Esophagus squamous epithelium (tissue), 5 donors: ENCODE measurements at places on chromosomes 16 and 17.

DNA sequence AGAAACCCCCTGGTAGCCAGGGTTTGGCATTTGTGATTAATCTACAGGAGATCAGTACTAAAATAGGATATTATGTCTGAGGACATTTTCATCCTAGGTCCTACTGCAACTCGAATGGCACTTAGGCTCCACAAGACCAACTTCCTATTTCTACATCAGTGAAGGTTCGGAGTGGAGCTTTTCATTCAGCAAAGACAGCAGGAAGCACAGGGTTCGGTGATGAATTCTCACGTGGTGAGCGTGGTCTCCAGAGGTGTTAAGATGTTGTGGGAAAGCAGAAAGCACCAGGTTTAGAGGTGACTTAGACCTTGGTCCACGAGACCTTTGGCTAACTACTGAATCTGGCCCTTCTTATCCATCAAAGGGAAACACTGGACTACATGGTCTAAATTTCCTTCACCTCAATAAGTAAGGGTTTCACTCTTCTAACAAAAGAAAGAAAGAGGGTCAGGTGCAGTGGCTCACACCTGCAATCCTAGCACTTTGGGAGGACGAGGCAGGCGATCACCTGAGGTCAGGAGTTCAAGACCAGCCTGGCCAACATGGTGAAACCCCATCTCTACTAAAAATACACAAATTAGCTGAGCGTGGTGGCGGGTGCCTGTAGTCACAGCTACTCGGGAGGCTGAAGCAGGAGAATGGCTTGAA is 13.9 kb upstream of the HELZ start:
- DNase-seq, result no peak

DNA sequence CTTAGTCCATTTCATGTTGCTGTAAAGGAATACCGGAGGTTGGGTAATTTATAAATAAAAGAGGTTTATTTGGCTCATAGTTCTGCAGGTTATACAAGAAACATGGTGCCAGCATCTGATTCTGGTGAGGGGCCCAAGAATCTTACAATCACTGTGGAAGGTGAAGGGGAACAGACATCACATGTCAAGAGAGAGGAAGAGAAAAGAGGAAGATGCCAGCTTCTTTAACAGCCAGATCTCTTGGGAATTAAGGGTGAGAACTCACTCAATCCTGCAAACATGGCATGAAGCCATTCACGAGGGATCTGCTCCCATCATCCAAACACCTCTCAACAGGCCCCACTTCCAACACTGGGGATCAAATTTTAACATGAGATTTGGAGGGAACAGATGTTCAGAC is 49.5 kb downstream of the BMERB1 start:
- DNase-seq, result no peak

GRCh38 chr17:27524594-27524993 is 68.3 kb downstream of the KSR1 start:
- no peak for DNase-seq

GRCh38 chr17:80667462-80668277 is 123.0 kb downstream of the RPTOR start:
- DNase-seq, result no peak

DNA sequence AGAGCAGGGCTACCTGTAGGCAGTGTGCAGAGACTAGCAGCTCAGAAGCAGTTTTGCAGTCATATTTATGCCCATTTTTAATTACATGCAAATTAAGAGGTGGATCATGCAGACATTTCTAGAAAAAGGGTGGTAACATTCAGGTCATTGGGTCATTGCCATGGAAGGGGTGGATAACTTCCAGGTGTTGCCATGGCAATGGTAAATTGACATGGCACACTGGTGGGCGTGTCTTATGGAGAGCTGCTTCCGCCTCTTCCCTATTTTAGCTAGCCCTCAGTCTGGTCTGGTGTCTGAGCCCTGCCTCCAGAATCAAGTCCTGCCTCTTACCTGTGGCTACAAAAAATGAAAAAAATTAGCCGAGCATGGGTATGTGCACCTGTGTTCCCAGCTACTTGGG is 2.8 kb upstream of the DNAI2 start:
- DNase-seq, result no peak

DNA sequence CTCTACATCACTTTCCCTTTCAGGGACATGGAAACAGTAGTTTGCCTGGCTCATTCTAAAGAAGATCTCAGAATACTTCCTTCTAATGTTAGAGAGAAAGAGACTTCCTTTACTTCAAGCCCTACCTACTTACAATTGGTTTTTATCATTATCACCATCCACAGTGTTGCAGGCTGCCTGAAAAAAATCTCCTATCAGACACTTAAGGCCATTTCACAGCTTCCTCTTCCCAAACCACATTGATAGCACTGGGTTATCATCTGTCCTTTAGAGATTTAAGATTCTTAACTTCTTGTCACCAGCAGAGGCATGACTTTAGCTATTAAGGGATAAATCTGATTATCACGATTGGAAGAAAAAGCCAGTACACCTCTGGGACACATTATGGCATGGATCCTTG is 178.5 kb upstream of the TBX2 start:
- DNase-seq, result no peak

DNA sequence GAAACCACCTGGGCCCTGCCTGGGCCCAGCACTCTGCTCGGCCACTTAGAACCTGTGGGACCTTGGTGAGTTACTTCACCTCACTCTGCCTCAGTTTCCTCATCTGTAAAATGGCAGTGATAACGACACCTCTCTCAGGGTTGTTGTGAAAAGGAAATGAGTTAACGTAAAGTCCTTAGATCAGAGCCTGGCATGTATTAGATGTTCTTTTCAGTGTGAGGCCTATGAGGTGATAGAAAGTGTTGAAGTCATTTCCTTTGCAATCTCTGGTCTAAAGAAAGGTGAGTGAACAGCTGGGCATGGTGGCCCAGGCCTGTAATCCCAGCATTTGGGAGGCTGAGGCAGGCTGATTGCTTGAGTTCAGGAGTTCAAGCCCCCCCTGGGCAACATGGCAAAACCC is 51.7 kb upstream of the LGALS9 start:
- DNase-seq, result no peak

- no peak for DNase-seq
Measured at GRCh38 chr16:29790949-29791844, 646 bp downstream of the KIF22 start.

GRCh38 chr17:80790981-80791742 is 200.5 kb upstream of the CHMP6 start:
- no peak for DNase-seq

DNA sequence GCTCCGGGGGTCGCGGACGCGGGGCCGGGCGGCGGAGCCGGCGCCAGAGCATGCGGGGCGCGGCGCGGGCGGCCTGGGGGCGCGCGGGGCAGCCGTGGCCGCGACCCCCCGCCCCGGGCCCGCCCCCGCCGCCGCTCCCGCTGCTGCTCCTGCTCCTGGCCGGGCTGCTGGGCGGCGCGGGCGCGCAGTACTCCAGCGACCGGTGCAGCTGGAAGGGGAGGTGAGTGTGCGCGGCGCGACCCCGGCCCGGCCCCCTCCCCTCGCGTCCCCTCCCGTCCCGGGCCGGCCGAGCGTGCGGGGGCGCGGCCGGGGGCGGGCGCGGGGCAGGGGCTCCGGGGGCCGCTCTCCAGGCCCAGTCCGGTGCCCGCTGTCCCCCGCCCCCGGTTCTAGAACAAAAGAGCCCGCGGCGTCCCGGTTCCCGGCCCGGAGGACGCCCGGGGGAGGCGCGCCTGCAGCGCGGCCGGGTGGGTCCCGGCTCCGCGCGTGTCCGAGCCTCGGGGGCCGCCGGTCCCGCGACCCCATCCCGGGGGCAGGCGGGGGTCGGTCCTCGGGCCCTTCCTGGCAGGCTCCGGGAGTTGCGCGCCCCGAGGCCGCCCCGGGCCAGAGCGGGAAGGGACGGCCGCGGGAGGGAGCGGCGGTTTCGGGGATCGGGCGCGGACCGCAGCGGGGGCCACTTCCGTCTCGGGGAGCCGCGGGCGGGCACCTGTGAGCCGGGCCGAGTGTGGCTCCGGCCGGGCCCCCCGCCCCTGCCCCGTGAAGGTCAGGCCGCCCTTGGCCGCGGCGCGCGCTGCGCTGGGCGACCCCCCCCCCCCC is 563 bp downstream of the METRNL start:
- DNase-seq, result no peak

GRCh38 chr17:45242029-45242414 is 19.9 kb downstream of the SPATA32 start:
- DNase-seq, result no peak

DNA sequence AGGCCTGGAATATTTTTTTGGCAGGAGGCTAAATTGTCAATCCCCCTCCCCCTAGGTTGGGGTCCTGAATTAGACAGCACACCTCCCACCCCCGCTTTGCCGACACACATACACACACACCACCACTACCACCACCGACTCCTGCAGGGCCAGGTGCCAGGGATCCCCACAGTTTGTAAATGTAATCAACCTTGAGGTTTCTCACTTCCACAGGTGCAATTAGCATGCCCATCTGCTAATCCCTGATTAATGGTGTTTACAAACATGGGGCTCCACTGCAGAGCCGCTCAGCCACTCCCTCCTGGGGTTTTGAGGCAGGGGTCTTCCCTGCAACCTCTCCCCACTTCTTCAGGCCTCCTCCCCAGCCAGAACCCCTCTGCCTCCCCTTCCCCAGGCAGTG is 11.8 kb downstream of the MRM1 start:
- DNase-seq, result no peak
